ENCODE measurements at places on chromosomes 11 and 22.

- no peak for DNase-seq
Measured at GRCh38 chr11:120224361-120224760, 13.5 kb downstream of the OAF start.

DNA sequence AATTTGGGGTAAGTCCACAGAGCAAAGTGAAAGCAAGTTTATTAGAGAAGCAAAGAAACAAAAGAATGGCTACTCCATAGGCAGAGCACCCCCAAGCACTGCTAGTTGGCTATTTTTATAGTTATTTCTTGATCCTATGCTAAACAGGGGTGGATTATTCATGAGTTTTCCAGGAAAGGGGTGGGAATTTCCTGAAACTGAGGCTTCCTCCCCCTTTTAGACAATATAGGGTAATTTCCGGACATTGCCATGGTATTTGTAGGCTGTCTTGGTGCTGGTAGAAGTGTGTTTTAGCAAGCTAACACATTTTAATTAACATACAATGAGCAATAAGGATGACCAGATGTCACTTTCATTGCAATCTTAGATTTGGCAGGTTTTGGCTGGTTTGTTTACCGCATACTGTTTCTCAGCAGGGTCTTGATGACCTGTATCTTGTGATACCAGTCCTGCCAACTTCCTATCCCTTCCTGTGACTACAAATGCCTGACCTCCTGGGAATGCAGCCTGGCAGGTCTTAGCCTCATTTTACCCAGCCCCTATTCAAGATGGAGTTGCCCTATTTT is 937 bp upstream of the C1QTNF6 start:
- no peak for DNase-seq

- DNase-seq: no peak
Measured at GRCh38 chr11:13448876-13449275, 14.1 kb downstream of the BTBD10 start.

DNA sequence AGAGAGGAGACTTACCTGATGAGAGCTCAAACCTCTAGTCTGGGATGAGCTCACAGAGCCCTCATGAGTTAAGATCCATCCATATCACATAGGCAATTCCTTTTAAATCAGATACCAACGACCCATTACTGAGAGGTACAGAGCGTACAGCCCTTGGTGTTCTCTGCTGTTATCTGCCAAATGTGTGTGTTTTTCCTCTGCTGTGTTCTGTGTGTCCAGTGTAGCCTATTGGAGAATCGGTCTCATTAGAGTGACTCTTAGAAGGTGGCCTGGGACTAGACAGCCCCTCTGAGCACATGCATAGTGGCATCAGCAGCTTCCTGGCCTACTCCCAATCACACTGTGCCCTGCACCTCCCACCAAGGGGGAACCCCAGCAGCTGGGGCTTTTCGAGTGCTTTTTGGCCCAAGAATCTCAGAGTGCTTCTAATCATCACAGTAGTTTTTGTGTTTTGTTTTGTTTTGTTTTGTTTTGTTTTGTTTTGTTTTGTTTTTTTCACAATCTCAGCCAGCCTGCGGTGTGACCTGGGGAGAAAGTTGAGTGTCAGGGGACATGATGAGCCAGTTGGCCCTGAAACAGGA is 25.4 kb downstream of the TP53AIP1 start:
- no peak for DNase-seq

- no peak for DNase-seq
Measured at GRCh38 chr22:45911601-45912271, 65.2 kb downstream of the WNT7B start.

GRCh38 chr22:41524251-41524661 is 20.0 kb downstream of the POLR3H start:
- DNase-seq: no peak

DNA sequence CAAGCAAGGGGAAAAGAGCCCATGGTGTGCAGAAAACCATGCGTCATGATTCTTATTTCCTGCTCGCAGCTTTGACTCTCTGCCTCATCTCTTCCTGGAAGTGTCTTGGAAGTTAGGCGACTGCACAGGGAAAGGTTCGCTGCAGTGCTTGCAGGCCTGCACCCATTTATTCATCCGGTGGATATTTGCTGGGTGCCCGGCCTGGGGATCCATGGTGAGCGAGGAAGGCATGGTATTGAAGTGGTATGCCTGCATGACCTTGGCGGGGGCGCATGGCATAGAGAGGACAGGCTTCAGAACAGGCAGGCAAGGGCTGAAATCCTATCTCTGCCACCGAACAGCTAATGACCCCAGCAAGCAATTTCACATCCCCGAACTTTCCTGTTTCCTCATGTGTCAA is 40.6 kb downstream of the FAM83F start:
- DNase-seq: no peak

DNA sequence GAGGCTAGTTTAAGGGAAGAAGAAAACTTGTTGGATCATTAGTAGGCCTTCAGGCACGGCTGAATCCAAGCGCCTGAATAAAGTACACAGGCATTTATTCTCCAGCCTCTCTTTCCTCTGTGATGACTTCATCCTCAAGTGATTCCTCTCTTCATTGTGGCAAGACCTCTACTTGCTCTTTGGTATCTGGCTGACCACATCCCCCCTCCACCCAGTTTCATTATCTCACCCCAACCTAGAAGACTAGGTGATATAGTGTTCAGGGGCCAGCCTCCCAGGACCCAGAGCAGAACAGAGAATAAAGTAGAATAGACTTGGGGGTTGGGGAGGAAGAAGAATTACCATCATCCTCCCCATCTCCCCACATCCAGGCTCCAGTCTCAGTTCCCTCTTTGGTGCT is 189.3 kb downstream of the MIAT start:
- DNase-seq: no peak

GRCh38 chr22:47605886-47606285 is 843.4 kb downstream of the TBC1D22A start:
- DNase-seq: no peak

- DNase-seq: no peak
Measured at GRCh38 chr11:85269109-85269508, 358.0 kb downstream of the DLG2 start.

GRCh38 chr11:94647926-94648325 is 80.8 kb downstream of the PIWIL4 start:
- no peak for DNase-seq

- no peak for DNase-seq
Measured at GRCh38 chr11:65764434-65764833, 16.3 kb downstream of the AP5B1 start.

DNA sequence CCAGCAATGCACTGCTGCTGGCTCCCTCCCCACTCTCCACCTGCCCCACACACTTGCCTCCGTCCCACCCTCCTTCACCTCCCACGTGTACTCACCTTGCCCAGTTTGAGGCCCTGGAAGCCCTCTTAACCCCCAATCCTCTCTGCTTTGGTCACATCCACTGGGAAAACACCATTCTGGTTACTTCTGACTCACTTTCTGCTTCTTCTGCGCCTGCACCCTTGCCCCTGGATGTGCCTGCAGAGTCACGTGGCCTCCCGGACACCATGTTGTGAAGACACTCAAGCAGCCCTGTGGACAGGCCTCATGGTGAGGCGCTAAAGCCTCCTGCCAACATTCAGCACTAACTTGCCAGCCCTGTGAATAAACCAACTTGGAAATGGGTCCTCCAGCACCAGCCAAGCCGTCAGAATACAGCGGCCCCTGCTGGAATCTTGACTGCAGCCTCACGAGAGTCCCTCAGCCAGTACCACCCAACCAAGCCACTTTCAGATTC is 2.6 kb upstream of the NAALADL1 start:
- no peak for DNase-seq

DNA sequence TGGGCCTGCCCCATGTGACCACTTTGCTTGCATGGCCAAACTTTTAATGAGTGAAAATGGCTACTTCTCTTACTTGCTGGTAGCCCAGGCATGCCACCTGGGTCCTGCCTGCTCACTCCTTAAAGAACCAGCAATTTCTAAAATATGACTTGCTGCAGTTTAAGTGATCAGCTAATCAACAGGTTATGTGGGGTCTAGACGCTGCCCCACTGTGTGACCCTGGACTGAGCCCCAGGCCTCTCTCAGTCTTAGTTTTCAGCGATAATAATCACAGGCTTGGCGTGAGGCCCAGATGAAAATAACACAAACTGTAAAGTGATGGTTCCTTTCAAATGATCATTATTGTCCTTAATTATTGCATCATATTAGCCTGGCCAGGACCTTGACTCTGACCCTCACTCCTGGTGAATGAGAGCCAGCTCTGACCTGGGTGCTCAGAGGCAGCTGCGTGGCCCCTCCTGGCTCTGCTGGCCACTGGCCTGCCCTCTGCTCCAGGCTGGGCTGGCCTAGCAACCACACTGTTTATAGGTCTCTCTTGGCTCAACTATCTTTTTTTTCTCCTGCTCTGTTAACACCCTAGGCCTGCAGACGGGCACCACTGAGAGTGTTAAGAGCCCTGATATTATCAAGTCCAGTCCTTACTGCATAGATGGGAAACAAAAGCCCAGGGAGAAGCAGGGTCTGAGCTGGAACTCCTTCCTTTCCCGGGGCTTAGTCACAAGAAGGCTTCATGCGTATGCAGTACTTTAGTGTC is 89.7 kb downstream of the RRM1 start:
- no peak for DNase-seq

DNA sequence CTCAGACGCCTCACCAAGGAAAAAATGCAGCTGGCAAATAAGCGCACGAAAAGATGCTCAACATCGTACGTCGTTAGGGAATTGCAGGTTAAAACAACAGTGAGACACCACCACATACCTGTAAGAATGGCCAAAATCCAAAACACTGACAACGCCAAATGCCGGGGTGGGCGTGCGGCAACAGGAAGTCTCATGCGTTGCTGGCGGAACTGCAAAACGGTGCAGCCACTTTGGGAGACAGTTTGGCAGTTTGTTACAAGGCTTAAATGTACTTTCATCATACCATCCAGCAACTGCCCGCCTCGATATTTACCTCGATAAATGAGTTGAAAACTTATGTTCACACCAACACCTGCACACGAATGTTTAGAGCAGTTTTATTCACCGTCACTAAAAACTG is 7.5 kb upstream of the CTSD start:
- DNase-seq: no peak

- no peak for DNase-seq
Measured at GRCh38 chr11:114683007-114683406, 4.7 kb downstream of the NXPE2 start.

- no peak for DNase-seq
Measured at GRCh38 chr11:102114032-102114431, 3.8 kb downstream of the YAP1 start.

- DNase-seq: no peak
Measured at GRCh38 chr11:108571001-108571400, 22.6 kb downstream of the EXPH5 start.

GRCh38 chr22:50621356-50621880 is 6.5 kb downstream of the ARSA start:
- DNase-seq: peak; percentile 68

DNA sequence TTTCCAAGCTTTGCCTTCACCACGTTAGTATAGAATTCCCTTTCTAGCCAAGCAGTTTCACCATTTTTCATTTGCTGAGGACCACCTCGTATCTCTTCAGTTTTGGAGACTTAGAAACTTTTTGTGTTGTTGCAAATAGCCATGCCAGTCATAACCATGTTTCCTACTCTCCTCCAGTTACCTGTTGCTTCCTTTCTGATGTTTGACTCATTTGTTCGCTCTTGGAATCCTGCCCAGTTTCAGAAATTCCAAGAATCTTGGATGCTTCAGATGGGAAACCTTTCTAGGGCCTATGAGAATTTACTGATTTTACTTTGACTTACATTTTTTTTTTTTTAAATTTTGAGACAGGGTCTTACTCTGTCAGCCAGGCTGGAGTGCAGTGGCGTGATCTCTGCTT is 65.4 kb downstream of the PPP6R3 start:
- no peak for DNase-seq

- no peak for DNase-seq
Measured at GRCh38 chr11:117495357-117495756, 167.7 kb downstream of the CEP164 start.

DNA sequence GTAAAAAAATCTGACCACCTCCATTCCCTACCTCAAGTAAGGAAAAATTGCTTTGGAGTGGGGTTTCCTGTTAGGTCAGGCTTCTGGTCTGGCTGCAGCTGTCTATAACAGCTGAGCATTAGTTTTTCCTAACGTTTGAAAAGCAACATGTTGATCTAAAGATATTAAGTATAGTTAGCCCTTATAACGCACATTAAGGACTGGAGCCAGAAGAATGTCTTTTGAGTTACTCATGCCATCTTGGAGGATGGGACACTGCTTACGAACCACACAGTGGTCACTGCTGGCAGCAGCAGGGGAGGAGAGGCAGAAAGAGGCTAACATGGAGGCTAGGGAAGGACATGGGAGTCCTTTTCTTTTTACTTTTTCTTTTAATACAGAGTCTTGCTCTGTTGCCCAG is 44.1 kb upstream of the GDPD4 start:
- no peak for DNase-seq

- no peak for DNase-seq
Measured at GRCh38 chr22:30325065-30325720, 1.5 kb downstream of the TBC1D10A start.

DNA sequence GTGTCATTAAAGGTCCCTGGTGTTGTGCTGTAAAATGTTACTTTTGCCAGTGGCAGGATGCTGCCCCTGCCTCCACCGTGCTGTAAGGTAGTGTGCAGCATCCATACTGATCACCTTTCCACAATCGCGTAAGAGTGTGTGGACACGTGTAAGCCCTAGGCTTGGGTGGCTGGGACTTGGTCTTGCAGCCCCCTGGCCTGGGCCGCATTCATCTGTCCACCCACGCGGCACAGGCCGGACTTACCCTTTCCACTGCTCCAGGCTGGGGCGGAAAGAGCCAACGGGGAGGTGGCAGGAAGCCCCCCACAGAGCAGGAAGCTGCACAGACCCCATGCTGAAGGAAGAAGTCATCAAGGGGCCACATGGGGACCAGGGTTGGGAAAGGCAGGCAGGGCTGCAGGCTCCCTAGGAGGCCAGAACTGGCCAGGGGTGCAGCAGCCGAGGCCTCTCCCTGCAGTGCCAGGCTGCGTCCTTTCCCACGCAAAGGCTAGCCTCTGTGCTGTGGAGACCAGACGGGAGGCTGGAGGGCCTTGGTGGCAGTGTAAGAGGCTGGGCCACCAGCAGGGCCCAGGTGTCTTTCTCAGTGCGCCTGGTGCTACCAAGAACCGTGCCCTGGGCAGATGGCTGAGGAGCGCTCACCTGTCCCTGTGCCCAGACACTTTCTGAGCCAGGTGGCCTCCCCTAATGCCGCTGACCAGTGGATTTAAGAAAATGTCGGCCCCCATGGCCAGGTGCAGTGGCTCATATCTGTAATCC is 11.7 kb upstream of the TMEM191C start:
- peak; percentile 2 for DNase-seq

DNA sequence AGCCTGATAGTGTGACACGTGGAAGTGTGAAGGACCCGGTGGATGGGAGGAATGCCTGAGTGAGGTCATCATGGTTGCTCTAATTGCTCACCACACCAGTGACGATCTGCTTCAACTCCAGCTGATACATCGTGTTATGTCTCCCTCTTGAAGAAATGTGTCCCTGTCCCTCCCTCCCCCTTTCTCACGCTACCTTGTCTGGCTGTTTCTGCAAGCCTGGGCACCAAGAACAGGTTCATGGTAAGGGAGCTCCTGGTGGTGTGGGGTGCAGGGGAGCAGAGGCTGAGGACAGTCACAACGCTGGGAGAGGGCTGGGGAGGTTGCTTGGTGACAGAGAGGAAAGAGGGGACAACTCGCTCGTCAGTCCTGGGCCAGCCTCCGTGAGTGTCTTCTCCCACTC is 413.4 kb downstream of the SOX6 start:
- DNase-seq: no peak

- no peak for DNase-seq
Measured at GRCh38 chr11:100625041-100625440, 62.0 kb upstream of the ARHGAP42 start.

Data from T-helper 2 cell treated with Interferon-gamma antibody and Interleukin-4, amounts not matched to agents 5 μg/mL and 100 μg/mL, for 36 hours (primary cell).